ENCODE measurements at places on chromosomes 12 and 14.

- no peak for DNase-seq
Measured at GRCh38 chr14:74207943-74208342, 31.3 kb upstream of the VSX2 start.

- DNase-seq: no peak
Measured at GRCh38 chr14:74257941-74258763, 18.9 kb downstream of the VSX2 start.

- no peak for DNase-seq
Measured at GRCh38 chr12:3683670-3684069, 69.2 kb downstream of the CRACR2A start.

DNA sequence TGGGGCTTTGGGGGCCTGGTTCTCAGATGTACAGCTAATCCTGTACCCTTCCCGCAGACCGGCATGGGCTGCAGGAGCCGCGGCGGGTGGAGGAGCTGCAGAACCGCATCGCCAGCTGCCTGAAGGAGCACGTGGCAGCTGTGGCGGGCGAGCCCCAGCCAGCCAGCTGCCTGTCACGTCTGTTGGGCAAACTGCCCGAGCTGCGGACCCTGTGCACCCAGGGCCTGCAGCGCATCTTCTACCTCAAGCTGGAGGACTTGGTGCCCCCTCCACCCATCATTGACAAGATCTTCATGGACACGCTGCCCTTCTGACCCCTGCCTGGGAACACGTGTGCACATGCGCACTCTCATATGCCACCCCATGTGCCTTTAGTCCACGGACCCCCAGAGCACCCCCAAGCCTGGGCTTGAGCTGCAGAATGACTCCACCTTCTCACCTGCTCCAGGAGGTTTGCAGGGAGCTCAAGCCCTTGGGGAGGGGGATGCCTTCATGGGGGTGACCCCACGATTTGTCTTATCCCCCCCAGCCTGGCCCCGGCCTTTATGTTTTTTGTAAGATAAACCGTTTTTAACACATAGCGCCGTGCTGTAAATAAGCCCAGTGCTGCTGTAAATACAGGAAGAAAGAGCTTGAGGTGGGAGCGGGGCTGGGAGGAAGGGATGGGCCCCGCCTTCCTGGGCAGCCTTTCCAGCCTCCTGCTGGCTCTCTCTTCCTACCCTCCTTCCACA, 7.6 kb downstream of the NR4A1 start:
- DNase-seq: no peak

- DNase-seq: no peak
Measured at GRCh38 chr12:69321351-69321750, 26.8 kb upstream of the LYZ start.

GRCh38 chr12:122917507-122918121, 21.7 kb upstream of the VPS37B start:
- no peak for DNase-seq

DNA sequence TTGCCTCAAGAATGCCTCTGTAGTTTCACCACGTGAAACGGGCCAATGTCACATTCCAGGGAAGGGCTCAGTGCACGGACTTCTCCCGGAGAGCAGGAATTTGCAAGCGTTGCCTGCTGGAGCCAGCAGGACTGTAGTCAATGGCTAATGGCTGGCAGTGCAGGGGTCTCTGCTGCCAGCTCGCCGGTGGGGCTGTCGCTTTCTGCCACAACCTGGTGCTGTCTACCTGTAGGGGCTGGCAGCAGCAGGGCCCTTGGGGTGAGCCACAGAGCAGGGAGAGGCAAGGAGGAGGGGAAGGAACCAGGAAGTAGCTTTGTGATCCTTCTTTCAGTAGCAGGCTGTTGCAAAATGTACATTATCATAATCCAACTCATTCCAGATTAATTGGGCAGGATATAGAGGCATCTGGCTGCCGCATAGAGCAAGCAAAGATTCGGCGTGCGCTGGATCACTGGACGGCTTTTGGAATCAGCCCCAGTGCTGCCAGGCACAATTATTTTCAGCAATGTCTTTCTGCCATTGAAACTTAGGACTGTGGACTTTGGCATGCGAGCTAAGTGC, 114.1 kb downstream of the PAPOLA start:
- no peak for DNase-seq

Data from GM19239 (cell line).